ENCODE measurements at places on chromosomes 16 and 17. TPM values are rescaled to one million over a fixed set of nuclear protein-coding genes. Genes with fewer than 3 reads are reported as not detected.

CCDC78 gene
- not detected for polyA plus RNA-seq

CDC42EP4 gene
- 15.5 TPM for polyA plus RNA-seq

TMEM97 gene
- 27.8 TPM for polyA plus RNA-seq

MYH4 gene
- not detected for polyA plus RNA-seq

P3H4 gene
- 0.55 TPM for polyA plus RNA-seq

ACAP1 gene
- polyA plus RNA-seq, result 5.8 TPM

Measured in Purkinje cell (primary cell).